ENCODE measurements at places on chromosomes 6 and 20. TPM values are rescaled to one million over a fixed set of nuclear protein-coding genes. Genes with fewer than 3 reads are reported as not detected.
A peak's percentile ranks its signal among the peaks of the same experiment; 100 is the strongest.

GRCh38 chr6:126181173-126181741 lies 158.7 kb upstream of the CENPW start:
- H3K4me1 ChIP-seq: peaks cover 13% of the 10 kb centered on the region
- DNase-seq: peak; percentile 85
- no peaks in the 10 kb centered on the region for H3K36me3 ChIP-seq
- H3K27ac ChIP-seq: peak overlapping the region; percentile 70

Gene PGC
- not detected for total RNA-seq

DNA sequence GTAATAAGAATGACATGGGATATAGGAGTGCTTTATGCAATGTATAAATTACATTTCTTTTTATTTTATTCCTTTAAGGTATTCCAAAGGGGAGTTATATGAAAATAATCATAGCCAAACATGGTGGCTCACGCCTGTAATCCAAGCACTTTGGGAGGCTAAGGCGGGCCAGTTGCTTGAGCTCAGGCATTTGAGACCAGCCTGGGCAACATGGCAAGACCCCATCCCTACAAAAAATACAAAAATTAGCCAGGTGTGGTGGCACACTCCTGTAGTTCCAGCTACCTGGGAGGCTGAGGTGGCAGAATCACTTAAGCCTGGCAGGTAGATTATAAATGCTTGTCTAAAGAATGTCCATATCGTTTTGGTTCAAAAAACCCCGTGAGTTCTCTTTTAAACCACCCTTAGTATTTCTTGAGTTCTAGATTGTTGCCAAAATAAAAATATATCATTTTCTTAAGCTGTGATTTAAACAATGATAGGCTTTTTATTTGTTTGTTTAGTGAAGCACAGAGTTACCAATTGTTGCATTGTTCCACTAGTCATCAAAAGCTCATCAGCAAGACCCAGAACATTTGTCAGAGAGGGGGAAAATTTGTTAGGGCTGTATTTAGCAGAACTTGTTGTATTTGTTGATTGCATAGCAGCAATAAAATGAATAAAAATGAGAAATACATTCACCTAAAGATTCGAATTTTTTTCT lies 146.2 kb downstream of the KHDC1L start:
- H3K36me3 ChIP-seq: no peaks in the 10 kb centered on the region
- no peaks in the 10 kb centered on the region for H3K27me3 ChIP-seq
- no peak for DNase-seq
- peaks cover 55% of the 10 kb centered on the region for H3K4me1 ChIP-seq
- no peak overlapping the region for H3K4me3 ChIP-seq

- no peak overlapping the region for H3K4me3 ChIP-seq
- H3K4me1 ChIP-seq: no peaks in the 10 kb centered on the region
- no peaks in the 10 kb centered on the region for H3K27me3 ChIP-seq
- DNase-seq: peak; percentile 74
- no peaks in the 10 kb centered on the region for H3K36me3 ChIP-seq
- no peak overlapping the region for H3K27ac ChIP-seq
These were observed 30.4 kb downstream of the KCNQ2 start for GRCh38 chr20:63442100-63442493.

Gene TNXB
- 3.4 TPM for total RNA-seq

Gene SMOC2
- 6.5 TPM for total RNA-seq

Gene HSF2
- 18.1 TPM for total RNA-seq

- H3K4me1 ChIP-seq: no peaks in the 10 kb centered on the region
- H3K4me3 ChIP-seq: no peak overlapping the region
These were observed 54.2 kb downstream of the OGFRL1 start for GRCh38 chr6:71342772-71343171.

DNA sequence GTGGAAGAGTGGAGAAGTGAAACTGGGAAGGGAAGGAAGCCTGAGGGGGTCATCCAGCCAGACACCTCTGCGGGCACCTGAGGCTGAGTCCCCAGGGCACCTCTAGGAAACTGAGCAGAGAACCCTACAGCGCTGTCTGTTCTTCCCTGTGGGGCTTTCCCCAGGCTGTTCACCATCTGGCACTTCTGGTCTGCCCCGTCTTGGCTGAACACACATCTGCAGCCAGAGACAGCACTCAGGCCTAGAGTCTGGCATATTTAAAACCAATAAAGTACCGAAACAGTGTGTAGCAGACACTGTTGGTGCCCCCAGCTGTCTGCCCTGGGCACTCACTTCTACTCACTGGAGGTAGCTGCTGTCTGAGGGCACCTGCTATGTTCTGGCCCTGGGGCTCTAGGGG lies 9.4 kb upstream of the ARFGEF2 start:
- H3K36me3 ChIP-seq: no peaks in the 10 kb centered on the region
- H3K27me3 ChIP-seq: no peaks in the 10 kb centered on the region
- DNase-seq: no peak
- no peak overlapping the region for H3K27ac ChIP-seq

Gene ABCF1
- total RNA-seq: 92.6 TPM

Gene OLIG3
- total RNA-seq: 0.27 TPM

DNA sequence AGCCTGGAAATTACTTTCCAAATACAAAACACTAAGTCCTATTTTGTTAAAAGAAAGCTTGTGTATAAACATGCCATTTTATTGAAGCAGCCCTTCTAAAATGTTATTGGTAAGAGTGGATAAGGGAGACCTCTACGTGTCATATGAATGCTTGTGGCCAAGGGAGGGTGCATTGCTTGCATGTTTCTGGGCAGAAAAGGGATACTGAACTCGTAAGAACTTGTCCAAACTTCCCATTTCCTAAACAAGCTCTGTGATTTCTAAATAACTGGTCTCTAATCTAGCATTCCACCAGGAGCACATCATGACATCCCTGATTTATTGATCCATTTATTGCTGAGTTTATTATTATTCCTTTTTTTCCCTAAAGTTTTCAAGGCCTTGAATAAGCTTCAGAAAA lies 474.1 kb downstream of the CD109 start:
- no peak for DNase-seq
- H3K36me3 ChIP-seq: no peaks in the 10 kb centered on the region
- H3K4me3 ChIP-seq: no peak overlapping the region
- H3K27ac ChIP-seq: no peak overlapping the region

- no peak overlapping the region for H3K4me3 ChIP-seq
- H3K36me3 ChIP-seq: no peaks in the 10 kb centered on the region
- no peak overlapping the region for H3K27ac ChIP-seq
- DNase-seq: no peak
- H3K4me1 ChIP-seq: no peaks in the 10 kb centered on the region
These were observed 36.1 kb downstream of the KIF16B start for GRCh38 chr20:16537025-16537665.

GRCh38 chr6:170363255-170363654 lies 56.7 kb downstream of the FAM120B start:
- H3K27me3 ChIP-seq: no peaks in the 10 kb centered on the region
- no peak for DNase-seq

Gene PIM1
- 64.0 TPM for total RNA-seq

- H3K27me3 ChIP-seq: peaks cover 12% of the 10 kb centered on the region
- no peak for DNase-seq
- peak overlapping the region; percentile 75 for H3K4me3 ChIP-seq
- H3K27ac ChIP-seq: no peak overlapping the region
- H3K36me3 ChIP-seq: no peaks in the 10 kb centered on the region
- peaks cover 23% of the 10 kb centered on the region for H3K4me1 ChIP-seq
These were observed 2.4 kb downstream of the BAG2 start for GRCh38 chr6:57174511-57174907.

DNA sequence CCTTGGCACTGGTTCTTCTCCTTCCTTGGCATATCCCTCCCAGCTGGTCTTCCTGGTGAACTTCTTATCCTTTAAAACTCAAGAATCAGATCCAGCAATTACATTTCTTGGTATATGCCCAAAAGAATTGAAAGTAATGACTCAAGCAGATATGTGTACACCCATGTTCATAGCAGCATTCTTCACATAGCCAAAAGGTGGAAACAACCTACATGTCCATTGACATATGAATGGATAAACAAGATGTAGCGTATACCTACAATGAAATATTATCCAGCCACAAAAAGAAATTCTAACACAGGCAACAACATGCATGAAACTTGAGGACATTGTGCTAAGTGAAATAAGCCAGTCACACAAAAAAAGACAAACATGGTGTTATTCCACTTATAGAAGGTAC lies 103.7 kb upstream of the NT5E start:
- no peaks in the 10 kb centered on the region for H3K27me3 ChIP-seq
- no peaks in the 10 kb centered on the region for H3K4me1 ChIP-seq
- no peak for DNase-seq

DNA sequence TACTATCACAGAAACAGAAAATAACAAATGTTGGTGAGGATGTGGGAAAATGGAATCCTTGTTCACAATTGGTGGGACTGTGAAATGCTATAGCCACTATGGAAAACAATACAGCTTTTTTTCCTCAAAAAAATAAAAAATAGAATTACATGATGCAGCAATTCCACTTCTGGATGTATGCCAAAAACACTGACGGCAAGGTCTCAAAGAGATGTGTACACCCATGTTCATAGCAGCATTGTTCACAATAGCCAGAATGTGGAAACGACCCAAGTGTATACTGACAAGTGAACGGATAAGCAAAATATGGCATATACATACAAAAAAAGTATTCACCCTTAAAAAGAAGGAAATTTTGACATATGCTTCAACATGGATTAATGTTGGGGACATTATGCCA lies 213.4 kb downstream of the KHDC1L start:
- H3K36me3 ChIP-seq: no peaks in the 10 kb centered on the region
- no peaks in the 10 kb centered on the region for H3K4me1 ChIP-seq
- no peak overlapping the region for H3K4me3 ChIP-seq
- H3K27me3 ChIP-seq: no peaks in the 10 kb centered on the region
- no peak for DNase-seq

Gene ANKRD66
- total RNA-seq: not detected

DNA sequence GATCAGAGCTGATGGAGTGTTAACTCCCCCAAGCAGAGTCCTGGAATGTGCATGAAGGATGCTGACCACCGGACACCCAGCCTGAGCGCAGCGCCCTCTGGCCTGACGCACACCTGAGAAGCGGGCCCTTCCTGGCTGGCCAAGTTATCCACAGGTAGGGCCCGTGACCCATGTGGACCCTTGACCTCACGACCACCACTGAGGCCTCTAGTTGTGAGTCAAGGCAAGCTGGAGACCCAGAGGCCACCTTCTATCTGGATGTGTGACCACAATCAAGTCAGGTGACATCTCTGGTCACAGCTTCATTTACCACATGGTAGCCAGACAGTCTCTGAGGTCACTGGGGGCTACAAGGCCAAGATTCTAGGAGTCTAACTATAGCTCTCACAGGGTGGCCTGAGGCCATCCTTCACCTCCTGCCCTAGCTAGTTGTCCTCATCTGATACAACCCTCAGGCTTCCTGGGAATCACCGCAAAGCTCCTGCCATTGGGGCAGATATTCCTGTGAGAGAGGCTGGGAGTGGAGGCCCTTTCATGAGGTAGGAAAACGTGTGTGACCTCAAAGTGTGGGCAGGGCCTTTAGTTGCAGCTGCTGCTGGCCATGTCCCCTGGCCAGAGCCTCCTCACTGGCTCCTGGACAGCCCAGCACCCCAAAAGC lies 53.1 kb downstream of the DSTN start:
- H3K27me3 ChIP-seq: no peaks in the 10 kb centered on the region
- no peak for DNase-seq
- H3K4me1 ChIP-seq: no peaks in the 10 kb centered on the region
- H3K36me3 ChIP-seq: peaks cover 5% of the 10 kb centered on the region

Gene MROH8
- 0.63 TPM for total RNA-seq

GRCh38 chr6:168581236-168581635 lies 140.3 kb downstream of the SMOC2 start:
- no peak overlapping the region for H3K27ac ChIP-seq
- H3K27me3 ChIP-seq: no peaks in the 10 kb centered on the region
- no peaks in the 10 kb centered on the region for H3K4me1 ChIP-seq
- H3K4me3 ChIP-seq: no peak overlapping the region
- no peak for DNase-seq
- H3K36me3 ChIP-seq: no peaks in the 10 kb centered on the region

Gene ASCC3
- total RNA-seq: 95.9 TPM

DNA sequence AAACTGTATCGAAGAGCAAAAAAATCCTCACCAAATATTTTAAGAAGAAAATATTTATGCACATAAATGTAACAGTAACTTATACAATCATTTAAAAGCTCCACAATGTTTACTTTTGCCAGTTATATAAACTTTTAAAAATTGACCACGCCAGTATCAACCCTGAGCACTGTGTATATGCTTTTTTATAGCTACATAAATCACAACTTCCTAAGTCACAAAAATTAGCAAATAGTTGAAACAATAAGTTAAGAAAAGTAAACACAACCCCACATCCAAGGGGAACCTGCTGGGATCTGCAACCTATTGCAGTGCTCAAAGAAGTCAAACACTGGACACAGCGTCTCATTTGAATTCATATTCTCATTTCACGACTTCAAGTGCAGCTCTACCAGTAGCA lies 89.8 kb upstream of the DST start:
- no peaks in the 10 kb centered on the region for H3K36me3 ChIP-seq
- no peaks in the 10 kb centered on the region for H3K27me3 ChIP-seq
- DNase-seq: no peak
- H3K4me1 ChIP-seq: peaks cover 15% of the 10 kb centered on the region
- H3K4me3 ChIP-seq: no peak overlapping the region

- no peaks in the 10 kb centered on the region for H3K4me1 ChIP-seq
- peaks cover 10% of the 10 kb centered on the region for H3K27me3 ChIP-seq
- no peaks in the 10 kb centered on the region for H3K36me3 ChIP-seq
- DNase-seq: peak; percentile 78
- H3K4me3 ChIP-seq: peak overlapping the region; percentile 55
These were observed 4.1 kb upstream of the BNIP5 start for GRCh38 chr6:36340618-36341454.

Gene CRISP3
- total RNA-seq: not detected

Gene SCRT2
- 0.31 TPM for total RNA-seq

Gene HRH3
- total RNA-seq: 5.2 TPM

Gene TP53TG5
- not detected for total RNA-seq

- no peaks in the 10 kb centered on the region for H3K27me3 ChIP-seq
- H3K4me1 ChIP-seq: no peaks in the 10 kb centered on the region
- DNase-seq: no peak
These were observed 292.1 kb downstream of the CDC5L start for GRCh38 chr6:44679438-44680201.

Measured in GM23338 (cell line).